ENCODE measurements at places on chromosomes 6 and 20.

GRCh38 chr6:148405894-148406293 is 63.3 kb downstream of the SASH1 start:
- no peak for DNase-seq

DNA sequence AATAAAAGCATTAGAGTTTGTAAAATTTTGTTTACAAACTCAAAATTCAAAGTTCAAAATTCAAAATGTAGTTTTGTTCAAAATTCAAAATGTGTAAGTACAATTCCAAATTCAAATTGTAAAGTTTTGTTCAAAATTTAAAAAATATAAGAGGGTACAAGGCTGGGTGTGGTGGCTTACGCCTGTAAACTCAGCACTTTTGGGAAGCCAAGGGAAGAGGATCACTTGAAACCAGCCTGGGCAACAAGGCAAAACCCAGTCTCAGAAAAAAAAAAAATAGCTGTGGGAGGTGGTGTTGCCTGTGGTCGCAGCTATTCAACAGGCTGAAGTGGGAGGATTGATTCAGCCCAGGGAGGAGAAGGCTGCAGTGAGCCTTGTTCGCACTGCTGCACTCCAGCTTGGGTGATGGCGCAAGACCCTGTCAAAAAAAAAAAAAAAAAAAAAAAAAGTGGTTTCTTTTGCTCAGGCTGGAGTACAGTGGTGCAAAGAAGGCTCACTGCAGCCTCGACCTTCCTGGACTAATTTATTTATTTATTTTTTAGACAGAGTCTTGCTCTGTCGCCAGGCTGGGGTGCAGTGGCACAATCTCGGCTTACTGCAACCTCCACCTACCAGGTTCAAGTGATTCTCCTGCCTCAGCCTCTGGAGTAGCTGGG is 5.4 kb upstream of the ZBTB12 start:
- no peak for DNase-seq

- DNase-seq: no peak
Measured at GRCh38 chr20:50772420-50773185, 22.3 kb upstream of the BCAS4 start.

GRCh38 chr6:150806790-150807189 is 58.7 kb upstream of the MTHFD1L start:
- no peak for DNase-seq

DNA sequence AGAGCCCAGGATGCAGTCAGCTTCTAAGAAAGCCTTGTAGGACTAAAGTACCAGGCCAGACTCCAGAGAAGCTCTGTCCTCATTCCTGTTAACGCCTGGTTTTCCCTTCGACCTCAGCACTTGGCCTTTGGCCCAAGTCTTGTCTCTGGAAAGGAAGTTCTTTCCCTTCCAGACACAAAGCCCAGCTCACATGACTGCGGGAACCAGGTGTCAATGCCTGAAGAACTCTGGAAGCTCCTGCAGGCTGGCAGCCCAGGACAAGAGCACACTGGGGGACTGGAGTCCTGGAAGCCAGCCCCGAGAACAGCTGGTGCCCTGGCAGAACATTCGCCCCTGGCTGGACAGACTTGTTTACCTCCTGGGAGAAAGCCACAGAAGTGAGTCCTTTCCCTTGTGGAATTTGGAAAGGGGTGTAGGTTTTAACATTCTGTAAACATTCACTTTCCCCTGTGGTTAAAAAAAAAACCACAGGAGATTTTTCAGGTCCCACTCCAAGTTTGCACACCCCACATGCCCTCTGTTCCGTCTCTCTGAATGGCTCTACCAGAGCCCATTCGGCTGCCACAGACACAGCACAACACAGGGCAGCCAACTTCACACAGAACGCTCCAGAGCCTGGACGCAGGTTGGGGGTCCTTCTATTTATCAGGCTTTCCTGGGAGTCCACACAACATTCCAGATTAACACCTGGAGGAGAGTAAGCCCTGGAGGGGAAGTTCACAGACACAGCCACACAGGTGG is 18.1 kb downstream of the ACSS1 start:
- no peak for DNase-seq

DNA sequence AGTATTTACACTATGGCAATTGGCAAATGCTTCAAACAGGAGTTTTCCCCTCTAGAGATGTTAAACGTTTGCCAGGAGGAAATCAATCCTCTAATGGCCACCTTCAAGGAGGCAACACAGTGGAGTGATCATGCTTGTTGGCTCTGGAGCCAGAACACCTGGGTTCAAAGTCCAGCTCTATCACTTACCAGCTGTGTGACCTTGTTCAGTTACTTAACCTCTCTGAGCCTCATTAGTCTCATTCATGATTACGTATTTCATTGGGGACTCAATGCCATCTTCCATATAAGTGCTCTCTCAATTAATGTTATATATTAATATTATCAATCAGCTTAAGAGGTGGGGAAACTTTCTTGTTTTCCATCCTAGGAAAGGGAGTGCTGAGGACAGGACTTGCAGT is 26.1 kb downstream of the SLC52A3 start:
- no peak for DNase-seq
